Naive thymus-derived CD4-positive, alpha-beta T cell (primary cell): ENCODE measurements at places on chromosomes 3 and 15. TPM values are rescaled to one million over a fixed set of nuclear protein-coding genes. Genes with fewer than 3 reads are reported as not detected.

Gene SNX22
- polyA plus RNA-seq: 0.87 TPM

Gene ADAMTS17
- polyA plus RNA-seq: 1.5 TPM

Gene C3orf85
- polyA plus RNA-seq: not detected

Gene GJD2
- polyA plus RNA-seq: not detected

Gene CEP19
- 10.7 TPM for polyA plus RNA-seq
